CD4-positive, alpha-beta T cell treated with Interleukin-4 for 1 hour (primary cell): ENCODE measurements at places on chromosomes 13 and 19.
A peak's percentile ranks its signal among the peaks of the same experiment; 100 is the strongest.

DNA sequence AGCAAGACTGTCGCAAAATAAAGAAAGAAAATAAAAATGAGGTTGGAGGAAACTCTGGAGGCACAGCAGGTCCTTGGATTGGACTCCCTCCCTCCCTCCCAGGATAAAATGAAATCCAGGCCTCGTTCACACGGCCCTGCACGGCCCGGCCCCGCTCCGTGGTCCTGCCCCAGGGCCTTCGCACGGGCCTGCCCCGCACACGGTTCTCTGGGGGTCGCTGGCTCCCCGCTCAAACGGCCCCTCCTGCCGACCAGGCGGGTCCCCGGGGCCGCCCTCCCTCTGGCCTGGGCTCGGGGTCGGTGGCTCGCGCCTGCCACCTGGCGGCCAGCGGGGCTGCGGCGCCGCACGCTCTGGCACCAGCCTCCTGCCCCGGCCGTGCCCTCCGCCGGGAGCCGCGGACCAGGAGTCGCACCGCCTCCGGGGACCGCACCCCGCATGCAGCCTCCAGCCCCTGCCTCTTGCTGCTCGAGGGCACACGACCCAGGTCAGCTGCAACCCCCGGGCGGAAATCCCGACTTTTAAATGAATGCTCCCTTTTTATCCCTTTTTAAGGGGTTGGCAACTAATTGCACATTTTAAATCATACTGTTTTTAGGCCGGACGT, 1.5 kb upstream of the WDR18 start:
- peak; percentile 73 for DNase-seq

GRCh38 chr13:32581177-32581786, 5.0 kb upstream of the PDS5B start:
- DNase-seq: peak; percentile 43

- DNase-seq: no peak
Measured at GRCh38 chr19:6450166-6450565, 9.4 kb downstream of the SLC25A23 start.

DNA sequence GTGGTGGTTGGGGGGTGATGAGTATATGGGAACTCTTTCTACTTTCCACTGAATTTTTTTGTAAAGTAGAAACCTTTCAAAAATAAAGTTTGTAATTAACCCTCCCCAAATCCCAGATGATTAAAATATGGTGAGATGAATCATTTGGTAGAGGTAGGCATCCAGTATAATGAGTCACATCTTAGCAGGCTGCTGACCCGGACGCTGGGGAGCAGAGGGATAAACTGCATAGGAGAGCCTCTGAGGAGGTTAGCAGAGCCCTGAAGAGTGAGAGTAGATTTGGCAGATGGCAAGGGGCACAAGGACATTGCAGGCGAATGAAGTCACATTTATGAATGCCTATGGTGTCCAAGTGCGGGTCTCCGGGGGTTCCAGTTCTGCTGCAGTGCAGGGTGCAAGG, 293.8 kb downstream of the FGF9 start:
- no peak for DNase-seq

DNA sequence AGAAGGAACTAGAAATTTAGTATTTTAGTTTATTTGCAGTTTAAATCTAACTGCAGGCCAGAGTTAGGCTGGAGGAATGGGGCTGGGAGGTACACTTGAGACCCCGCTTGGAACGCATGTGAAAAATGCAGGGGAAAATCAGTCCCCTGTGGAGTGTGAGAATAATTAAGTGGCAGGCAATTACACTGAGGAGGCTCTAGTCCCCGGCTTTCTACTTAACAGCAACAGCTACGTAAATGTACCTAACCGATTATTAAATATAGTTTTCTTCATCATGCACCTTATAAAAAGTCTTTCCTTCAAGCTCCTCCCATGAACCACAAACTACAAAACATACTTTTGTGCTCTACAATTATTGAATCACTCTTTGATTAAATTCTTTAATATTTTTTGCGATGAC, 804 bp downstream of the ZNF708 start:
- no peak for DNase-seq

GRCh38 chr13:96191367-96191766, 101.5 kb downstream of the HS6ST3 start:
- no peak for DNase-seq

- no peak for DNase-seq
Measured at GRCh38 chr13:44703371-44703770, 127.2 kb upstream of the TSC22D1 start.

GRCh38 chr19:38733241-38733492, 11.1 kb downstream of the CAPN12 start:
- no peak for DNase-seq

GRCh38 chr19:45782820-45783785, 813 bp upstream of the DMPK start:
- DNase-seq: no peak

- DNase-seq: no peak
Measured at GRCh38 chr13:51683597-51683996, 99.3 kb downstream of the WDFY2 start.

GRCh38 chr19:38145623-38146022, 78.4 kb downstream of the DPF1 start:
- no peak for DNase-seq

- no peak for DNase-seq
Measured at GRCh38 chr13:97583907-97584497, 150.0 kb downstream of the RAP2A start.

DNA sequence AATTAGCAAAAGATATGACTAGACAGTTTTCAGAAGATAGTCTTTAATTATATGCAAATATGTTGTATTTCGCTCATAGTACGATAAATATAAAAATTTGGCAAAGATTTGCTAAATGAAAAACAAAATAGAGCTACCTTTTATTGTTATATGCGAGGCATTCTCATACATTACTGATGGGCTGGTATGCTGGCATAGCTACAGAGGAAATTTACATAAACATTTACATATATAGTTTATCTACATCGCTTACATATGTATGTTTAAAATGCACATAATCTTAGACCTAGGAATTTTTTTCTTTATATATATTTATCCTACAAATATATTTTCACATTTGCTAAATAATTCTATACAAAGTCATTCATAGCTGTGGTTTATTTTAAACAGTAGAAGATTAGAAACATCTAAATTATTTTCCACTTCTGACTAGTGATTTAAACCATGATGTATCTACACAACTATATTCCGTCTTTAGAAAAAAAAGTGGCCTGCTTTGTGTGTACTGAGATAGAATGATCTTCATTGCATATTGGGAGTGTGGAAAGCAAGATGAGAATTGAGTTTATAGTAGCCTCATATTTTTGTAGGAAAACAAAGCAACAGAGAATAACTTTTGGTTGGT, 1345.0 kb upstream of the SLC10A2 start:
- no peak for DNase-seq

- DNase-seq: no peak
Measured at GRCh38 chr19:45717983-45718650, 12.6 kb downstream of the FBXO46 start.

DNA sequence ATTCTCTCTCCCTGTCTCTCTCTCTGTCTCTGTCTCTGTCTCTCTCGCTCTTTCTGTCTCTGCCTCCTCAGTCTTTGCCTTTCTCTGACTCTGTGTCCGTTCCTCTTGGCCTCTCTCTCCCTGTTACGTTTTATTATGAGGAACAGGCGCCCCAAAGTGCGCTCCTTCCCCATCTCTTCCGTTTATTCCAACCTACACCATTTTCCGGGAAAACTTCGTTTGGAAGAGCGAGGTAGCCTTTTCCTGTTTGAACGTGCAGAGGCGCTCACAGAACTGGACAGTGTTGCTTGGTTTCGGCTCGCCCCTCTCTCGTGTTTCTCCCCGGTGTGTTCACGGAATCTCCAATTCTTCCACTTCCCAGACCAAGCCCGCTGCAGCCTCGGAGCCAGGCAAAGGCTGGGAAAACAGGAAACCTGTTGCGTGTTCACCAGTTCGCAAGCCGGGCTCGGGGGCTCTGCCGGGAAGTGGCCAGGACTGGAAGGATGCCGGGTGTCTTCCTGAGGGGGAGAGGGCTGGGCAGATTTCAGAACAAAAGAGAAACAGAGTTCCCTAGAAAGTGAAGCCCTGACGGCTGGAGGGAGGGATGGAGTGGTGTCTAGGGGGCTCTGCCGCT, 605 bp downstream of the TMEM255B start:
- DNase-seq: no peak

DNA sequence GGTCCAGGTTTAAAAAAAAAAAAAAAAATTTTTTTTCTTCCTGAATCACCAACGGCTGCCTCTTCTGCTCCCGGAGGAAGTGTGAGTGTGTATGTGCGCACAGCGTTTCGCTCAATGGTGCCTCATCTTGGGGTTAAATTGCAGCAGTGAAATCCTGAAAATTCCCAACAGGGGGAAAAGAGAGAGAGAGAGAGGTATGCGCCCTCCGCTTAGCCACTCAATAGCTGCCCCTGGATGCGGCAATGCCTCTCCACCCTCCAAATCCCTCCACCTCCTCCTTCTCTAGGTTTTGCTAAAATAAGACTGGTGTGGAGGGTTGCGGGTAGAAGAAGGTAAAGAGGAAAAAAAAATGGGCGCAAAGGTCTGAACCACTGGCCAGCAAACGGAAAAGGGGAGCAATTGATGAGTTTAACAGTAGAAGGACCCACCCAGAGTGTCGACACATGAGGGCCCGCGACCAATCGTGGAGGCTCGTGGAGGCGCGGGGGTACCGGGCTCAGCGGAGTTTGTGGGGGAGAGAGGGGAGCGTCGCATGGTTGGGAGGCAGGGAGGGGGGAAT, 853 bp upstream of the CACNA1A start:
- no peak for DNase-seq

DNA sequence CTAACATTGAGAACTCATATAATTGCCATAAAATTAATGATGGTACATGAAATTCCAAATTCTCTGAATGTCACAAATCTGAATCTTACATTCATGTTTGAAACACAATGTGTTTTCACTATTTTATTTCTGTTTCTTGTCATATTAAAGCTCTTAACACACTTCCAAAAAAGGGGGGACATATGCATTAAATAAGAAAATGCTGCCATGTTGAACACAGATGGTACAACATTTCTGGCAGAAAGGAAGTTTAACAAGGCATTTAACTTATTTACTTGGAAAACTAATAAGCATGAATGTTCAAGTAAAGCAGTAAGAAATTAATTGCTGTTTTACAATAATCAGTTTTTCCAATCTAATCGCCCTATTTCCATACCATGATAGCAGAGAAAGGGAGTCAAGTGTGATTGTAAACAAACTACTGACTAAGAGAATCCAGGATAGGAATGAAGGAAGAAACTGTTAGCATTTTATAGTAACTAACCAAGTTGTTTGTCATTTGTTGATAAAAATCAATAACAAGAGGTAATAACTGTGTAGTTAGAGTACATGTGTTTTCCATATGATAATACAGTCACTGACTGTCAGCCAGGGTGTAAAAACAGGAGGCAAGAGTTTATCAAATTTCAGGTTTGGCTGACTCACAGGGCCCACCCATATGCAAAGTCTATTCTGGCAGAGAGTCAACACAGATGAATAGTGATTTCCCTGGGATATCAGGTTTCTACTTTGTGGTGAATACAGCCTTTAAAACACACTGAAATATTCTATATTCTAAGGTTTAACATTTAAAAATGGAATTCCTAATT, 5.7 kb upstream of the FOXO1 start:
- no peak for DNase-seq

DNA sequence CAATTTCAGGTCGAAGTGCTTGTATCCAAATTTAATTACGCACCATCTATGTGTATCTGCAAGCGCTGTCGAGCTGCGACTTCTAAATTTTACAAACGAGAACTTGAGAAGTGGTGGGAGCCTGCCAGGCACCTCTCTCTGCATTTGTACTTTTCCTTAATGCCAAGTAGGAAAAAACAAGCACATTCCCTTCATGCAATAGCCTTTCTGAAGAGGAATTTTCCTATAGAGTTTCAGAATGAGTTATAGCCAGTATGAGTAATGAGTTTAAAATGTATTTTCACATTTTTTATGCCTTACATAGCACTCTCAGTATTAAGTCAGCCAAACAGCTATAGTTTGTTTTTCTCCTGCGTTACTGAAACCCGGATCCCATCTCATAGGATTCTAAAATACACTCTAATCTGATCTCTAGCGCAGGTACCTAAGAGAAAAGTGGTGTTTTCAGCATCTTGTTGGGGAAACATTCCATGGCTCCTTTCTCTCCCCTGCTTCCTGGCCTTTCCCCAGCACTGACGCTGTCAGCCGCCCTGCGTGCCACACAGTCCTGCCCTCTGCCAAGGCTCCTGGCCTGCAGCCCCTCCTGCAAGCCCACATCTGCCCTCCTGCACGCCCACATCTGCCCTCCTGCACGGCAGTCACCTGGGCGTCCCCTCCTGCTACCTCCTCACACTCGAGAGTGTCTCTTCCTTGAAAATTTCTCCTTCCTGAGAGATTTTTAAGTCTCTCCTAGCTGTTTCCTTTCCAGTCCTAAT, 526.9 kb downstream of the MYO16 start:
- no peak for DNase-seq

GRCh38 chr19:16945364-16945714, 56.5 kb downstream of the F2RL3 start:
- DNase-seq: no peak

- DNase-seq: no peak
Measured at GRCh38 chr13:20815464-20815863, 41.7 kb upstream of the EEF1AKMT1 start.

DNA sequence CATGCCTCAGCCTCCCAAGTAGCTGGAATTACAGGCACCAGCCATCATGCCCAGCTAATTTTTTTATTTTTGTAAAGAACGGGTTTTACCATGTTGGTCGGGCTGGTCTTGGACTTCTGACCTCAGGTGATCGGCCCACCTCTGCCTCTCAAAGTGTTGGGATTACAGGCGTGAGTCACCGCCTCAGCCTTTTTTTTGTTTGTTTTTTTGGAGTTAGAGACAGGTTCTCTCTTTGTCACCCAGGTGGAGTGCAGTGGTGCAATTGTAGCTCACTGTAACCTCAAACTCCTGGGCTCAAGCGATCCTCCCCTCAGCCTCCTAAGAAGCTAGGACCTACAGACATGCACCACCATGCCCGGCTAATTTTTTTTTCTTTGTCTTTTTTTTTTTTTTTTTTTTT, 15.6 kb upstream of the NOTCH3 start:
- no peak for DNase-seq

- no peak for DNase-seq
Measured at GRCh38 chr13:34779171-34779570, 162.9 kb upstream of the NBEA start.

- no peak for DNase-seq
Measured at GRCh38 chr13:109146912-109147647, 517.7 kb downstream of the MYO16 start.

DNA sequence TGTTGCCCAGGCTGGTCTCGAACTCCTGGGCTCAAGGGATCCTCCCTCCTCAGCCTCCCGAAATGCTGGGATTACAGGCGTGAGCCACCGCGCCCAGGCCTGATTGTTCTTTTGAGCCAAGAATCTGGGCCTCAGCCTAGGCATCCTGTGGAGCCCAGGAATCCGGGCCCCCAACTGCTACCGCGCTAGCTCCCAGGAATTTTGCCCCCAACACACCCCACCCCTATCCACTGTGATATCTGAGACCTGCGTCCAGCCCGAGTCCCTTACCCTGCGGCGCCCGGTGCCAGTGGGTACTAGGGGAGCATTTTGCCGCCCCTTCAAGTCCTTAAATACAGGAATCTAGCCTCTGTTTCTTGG, 838 bp upstream of the MYADM start:
- no peak for DNase-seq
